ENCODE measurements at places on chromosomes 5 and 9.

- DNase-seq, result no peak
Observed at GRCh38 chr9:95721061-95721531, 154.4 kb upstream of the ERCC6L2 start.

GRCh38 chr9:28892538-28892937 is 1319.3 kb upstream of the C9orf72 start:
- no peak for DNase-seq

DNA sequence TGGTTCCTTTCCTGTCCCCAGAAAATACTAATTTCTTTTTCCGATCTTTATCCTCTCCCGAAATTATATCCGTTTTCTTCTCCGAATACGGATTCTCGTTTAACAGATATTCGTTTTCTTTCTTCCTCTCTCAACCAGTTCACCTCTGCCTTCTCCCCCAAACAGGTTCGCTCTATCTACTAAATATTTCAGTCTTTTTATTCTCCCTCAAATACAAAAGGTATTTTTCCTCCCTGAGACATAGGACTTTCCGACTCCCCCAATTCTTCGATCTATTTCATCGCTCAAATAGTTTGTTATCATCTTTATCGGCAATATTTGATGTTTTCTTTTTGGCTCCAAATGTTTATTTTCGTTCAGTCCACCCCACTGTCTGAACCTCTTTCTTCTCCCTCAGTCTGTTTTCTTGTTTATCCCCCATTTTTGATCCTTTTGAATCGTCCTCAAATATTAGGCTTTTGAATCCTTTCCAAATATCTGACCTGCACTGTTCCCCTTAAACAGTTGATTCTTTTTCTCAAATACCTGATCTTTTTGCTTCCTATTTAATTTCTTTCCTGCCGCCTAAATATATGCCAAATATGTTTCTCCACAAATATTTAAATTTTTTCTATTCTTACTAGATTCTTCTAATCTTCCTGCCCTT is 4.4 kb downstream of the PITX1 start:
- DNase-seq, result no peak

DNA sequence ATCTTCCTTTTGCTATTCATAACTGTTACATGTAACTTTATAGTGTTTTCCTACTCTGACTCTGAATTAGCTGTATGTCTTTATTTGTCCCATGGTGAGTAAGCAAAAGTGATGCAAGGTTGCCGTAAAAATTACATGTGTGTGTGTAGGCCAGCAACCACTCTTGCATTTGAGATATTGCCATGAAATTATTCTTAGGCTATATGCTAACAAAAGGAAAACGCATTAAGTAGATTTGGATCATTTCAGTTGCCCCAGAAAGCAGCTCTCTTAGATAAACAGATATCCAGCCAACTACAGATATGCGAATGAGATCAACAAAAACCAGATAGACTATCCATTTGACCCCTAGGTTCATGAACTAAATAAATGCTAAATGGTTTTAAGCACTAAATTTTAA is 73.6 kb downstream of the CYLC2 start:
- no peak for DNase-seq

DNA sequence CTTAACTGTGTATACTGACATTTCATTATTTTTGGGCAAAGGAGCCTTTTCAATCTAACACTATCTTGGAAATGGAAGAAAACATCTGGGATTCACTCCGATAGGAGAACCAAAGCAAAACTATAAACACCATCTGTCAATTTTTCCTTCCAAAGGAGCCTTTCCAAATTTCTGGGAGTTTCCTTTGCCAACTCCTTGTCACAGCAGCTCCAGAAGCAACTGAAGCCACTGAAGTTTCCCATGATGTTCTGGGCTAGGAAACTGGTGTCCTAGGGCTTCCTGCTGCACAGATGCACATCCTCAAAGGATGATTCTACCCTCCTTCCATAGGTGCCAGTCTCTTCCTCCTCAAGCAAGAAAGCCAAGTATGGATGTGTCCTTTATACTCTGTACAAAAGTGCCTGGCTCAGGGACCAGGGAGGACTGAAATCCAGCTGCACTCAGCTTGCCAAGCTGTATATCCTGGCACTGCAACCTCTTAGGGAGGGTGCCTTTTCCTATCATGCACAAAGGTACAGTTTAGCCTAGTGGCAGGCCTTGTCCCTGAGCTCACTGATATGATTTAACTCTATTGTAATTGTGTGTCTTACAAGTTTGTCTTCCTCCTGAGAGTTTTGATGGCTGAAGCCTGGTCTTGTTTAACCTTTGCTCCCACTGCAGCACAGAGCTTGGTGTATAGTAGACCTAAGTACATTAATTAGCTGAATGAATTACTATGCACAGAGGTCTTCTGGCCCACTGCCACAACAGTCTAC is 8.4 kb upstream of the UBAP1 start:
- no peak for DNase-seq

GRCh38 chr5:72005671-72006070 is 101.6 kb upstream of the MAP1B start:
- no peak for DNase-seq

GRCh38 chr9:116405321-116405720 is 251.7 kb downstream of the PAPPA start:
- DNase-seq, result no peak

DNA sequence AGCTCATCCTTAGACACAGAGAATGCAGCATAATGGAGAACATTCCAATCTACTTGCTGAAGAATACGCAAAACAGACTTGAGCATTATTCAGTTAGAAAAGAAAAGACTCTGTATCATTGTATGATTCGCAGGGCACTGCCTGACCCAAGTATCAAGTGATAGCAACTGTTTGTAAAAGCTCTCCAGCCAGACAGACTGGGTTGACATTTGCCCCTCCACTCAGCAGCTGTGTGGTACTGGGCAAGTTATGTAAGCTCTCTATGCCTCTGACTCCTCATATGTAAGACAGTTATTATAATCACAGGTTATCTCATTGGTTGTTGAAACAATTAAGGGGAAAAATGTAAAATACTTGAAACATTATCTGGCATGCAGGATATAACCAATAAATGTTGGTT is 505.0 kb downstream of the ELAVL2 start:
- no peak for DNase-seq

- DNase-seq, result no peak
Observed at GRCh38 chr5:143896516-143896915, 84.6 kb downstream of the HMHB1 start.

DNA sequence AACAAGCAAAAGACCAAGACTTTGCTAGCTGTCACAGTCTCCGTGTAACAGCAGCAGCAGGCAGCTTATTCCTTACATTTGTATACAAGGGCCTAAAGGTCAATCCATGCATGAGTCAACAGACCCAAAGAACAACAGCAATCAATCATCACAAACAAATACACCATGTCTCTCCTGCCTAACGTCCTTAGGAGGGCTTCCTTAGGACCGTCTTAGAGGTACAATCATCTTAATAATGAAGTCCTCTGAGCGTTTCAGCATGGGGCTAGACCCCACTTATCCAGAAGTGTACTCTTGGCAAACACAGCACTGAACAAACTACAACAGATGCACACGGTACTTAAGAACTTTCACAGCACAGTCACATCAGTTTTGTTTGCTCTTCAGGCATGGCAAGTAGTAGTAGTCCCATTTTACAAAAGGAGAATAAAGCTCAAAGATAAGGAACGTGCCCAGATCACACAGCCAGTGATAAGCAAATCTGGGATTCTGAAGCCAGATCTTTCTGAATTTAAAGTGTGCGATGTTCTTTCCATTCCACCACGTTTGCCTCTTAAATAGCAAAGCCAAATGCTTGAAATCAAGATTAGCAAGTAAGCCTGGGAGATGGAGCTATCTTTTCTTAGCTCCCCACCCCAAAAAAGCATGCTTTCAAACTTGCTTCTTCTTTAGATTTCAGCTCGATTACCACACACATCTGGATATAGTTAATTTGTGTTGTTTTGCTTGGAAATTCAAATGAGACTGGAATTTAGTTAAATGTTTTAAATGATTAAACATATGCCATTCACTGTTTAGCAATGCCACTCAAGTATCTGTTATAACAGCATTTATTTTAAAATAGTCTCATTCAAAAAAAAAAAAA is 24.2 kb downstream of the PSMB7 start:
- DNase-seq, result no peak

DNA sequence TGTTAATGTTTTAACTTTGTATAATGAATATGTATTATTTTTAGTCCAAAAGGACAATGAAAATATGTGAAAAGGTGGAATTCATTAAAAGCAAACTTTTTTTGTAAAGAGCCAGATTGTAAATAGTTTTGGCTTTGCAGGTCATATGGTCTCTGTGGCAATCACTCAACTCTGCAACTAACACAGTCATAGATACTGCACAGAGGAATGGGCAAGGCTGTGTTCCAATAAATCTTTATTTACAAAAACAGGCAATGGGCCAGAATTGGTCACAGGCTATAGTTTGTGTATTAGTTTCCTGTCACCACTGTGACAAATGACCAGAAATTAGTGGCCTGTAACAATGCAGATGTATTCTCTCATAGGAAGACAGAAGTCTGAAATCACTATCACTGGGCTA is 125.4 kb upstream of the PTCH1 start:
- no peak for DNase-seq

- no peak for DNase-seq
Observed at GRCh38 chr5:1037123-1037670, 28.6 kb downstream of the NKD2 start.

GRCh38 chr5:101942321-101942882 is 353.7 kb downstream of the SLCO4C1 start:
- no peak for DNase-seq

DNA sequence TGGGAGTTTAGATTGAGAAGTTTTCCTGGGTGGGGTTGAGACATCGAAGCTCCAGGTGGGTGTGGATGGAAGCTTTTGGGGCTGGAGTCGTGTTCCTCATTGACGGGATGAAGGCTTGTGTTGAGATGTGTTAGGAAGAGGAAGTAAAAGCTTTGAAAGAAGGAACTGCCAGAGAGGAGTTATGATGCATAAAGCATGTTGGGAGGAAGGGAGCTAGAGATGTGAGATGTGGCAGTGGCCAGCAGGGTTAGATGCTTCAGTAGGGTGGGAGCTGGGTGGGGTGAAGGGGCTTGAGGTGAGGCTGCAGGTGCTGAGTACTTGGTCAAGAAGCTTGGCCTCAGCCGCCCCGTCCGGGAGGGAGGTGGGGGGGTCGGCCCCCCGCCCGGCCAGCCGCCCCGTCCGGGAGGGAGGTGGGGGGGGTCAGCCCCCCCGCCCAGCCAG is 56.7 kb downstream of the HSPA4 start:
- DNase-seq, result no peak
